Anterior cingulate cortex (tissue), 58 donors: ENCODE measurements at places on chromosomes 6 and 20.
A peak's percentile ranks its signal among the peaks of the same experiment; 100 is the strongest.

DNA sequence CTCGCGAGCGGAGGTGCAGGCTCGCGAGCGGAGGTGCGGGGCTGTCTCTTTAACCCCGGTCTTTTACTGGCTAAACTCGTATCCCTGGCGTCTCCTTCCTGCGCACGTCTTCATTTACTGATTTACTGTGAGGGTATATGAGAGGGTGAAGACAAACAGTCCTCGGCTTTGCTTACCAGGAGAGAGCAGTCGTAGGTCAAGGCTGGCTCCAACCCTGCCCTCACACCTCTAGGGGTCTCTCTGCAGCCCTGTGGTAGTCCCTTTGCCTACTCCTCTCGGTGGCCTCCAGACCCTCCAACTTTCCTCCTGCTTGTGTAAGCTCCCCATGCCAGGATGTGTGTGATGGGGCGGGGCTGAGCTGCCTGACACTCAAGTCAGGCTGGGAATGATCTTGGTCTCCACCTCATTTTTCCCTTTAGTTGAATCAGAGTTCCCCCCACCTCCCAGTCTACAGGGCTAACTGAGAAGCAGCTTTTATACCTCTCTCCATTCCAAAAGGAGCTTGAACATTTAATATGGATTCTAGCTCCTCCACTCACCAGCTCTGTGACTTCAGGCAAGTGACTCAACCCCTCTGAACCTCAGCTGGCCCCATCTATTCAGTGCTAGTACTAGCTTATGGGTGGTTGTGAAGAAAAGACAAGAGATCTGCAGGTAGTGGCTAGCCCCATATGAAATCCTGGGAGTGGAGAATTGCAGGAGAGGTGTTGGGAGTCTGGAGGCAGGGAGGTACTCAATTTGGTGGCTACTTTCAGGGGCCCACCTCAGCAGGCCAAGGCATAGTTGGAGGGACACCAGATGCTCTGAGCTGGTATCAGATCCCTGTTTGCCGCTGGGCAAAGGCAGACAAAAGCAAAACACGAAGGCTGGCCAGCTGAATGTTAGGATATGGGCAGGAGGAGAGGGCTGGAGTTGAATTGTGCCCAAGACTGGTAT, 902 bp downstream of the SLC29A1 start:
- no peak for DNase-seq

GRCh38 chr6:24547243-24547642, 52.5 kb downstream of the ALDH5A1 start:
- no peak for DNase-seq

DNA sequence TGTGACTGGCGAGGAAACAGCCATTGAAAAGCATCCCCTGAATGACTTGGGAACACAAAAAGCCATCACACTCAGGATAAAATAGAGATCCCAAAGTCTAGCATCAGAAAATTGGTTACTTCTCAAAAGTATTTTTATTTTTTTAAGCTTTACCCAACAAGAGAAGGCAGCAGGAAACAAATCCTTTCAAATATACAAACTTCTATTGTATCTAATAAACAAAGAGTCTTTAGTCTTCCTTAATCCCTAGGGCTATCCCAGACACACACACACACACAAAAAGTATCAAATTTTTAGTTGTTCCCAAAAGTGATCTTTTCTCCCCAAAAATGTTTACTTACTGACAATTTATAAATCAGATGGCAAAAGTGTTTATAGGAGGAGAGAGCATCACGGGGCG, 33.2 kb upstream of the MARCKS start:
- DNase-seq: no peak

GRCh38 chr6:167944130-167944529, 53.3 kb upstream of the KIF25 start:
- DNase-seq: no peak

DNA sequence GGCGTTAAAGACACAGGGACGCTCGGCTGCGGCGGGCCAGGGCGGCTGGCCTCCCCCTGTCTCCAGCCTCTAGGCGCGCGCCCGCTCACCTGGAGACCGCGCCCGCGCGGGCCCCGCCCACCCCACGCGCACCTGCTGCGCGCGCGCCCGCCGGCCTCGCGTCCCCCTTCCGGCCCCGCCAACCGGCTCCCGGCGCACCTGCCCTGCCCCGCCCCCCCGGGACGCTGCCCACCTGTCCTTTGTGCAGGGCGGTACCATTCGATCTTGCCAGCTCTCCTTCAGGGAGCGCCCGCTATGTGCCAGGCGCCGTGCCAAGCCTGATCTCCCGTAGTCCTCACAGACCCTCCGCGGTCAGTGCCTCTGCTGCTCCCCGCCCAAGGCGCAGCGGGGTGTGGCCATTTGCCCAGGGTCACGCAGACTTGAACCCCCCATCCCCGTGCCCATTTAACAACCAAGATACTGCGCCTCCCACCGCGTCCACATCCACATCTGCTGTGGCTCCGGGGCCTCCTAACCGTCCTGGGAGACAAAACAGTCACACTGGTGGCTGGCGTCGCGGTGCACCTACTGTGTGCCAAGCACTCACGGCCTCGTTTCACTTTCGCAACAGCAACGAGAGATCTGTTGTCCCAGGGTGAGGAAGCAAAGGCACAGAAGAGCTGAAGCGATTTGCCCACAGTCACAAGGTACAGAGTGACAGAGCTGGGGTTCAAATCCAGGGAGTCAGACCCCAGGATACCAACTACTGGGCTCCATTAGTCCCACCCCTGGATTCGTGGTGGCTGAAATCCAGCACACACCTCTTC, 48.1 kb downstream of the NOL4L start:
- DNase-seq: peak; percentile 34

GRCh38 chr6:73792738-73793137, 96.7 kb downstream of the CD109 start:
- DNase-seq: no peak

GRCh38 chr20:62938105-62938888, at the start of gene GID8:
Gene GID8, plus strand, starts transcription at chr20:62938147. Its CDS starts 3,356 bp downstream, at chr20:62941503.
- no peak for DNase-seq

DNA sequence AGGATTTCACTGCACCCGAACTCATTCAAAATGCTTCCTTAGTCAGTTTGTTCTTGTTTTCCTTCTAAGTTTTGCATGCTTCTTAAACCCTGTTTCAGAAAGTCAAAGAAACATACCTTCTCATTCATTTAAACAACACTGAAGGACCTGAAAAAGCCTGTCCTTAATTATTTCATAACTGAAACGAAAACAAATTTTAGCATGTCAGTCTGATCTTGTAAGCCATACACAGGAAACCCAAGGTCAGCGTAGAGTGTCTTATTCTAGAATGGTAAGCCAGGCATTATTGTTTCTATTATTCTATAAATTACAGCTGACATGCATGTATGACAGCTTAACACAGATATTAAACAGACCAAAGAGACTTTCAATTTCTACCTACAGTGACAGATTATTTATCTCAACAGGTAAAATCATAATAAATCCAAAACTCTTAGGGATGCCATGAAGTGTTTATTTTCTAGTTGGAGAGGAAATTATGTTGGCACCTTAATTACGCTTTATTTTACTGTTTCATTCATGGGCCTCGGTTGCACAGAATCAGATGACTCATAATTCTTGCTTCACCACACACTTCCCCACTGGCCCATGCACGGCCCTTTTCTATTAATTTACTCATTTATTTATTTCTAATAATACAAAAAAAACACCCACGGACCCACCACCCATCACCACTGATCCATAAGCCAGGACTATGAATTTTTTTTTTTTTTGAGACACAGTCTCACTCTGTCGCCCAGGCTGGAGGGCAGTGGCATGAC, 39.3 kb upstream of the DUSP22 start:
- no peak for DNase-seq

GRCh38 chr20:62699741-62700140, 8.9 kb upstream of the NTSR1 start:
- DNase-seq: no peak

DNA sequence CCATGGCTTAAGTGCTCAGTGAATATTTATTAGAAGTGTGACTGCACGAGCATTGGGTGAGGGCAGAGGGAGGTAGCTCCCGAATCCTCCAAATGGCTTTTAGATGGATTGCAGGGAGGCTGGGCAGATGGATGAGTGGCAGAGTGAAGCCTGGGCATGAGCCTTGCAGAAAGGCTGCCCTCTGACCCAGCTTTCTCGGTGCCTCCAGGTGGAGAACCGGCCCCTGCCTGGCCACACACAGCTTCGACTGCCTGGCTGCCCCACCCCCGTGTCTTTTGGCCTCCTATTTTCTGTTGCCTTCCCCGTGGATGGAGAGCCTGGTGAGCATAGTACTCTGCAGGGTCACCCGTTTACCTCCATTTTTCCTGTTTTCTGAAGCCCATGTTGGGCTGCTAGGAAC, 3.4 kb downstream of the VARS2 start:
- no peak for DNase-seq

DNA sequence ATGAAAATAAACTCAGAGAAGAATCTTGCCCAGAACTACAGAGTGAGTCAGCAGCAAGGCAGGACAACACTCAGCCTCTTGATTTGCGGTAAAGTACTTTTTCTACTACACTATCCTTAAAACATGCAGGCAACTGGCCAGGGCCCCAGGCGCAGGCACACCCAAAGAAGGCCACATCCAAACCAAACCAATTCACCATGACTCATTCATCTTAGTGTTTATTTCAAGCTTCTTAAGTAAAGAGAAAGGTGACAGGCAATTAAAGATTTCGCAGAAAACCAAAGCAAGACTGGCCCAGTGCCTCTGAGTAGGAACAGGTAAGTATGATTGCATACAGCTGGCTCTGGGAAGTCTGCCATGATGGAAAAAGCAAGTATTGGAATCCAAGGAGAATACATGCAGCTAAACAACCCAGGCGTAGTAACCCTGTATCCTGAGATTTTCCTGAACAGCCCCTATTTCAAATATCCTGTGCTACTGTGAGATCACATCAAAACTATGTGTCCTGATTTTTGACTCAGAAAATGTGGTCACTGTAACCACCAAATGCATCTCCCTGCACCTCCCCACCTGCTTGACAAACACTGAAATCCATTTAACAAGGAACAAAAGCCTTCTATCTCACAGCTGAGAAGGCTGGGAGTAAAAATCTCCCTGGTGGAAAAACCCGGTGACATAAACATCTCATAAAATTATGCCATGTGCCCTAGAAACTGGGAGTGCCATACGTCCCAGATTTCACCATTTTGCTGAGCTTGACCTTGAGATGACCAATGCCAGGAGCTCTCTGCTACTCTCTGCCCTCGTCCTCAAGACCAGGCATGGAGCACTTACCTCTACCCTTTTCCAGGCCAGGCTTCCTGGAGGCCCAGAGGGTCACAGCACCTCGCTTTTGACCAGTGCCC, 12.4 kb downstream of the WFDC3 start:
- no peak for DNase-seq

- DNase-seq: no peak
Measured at GRCh38 chr6:2795956-2796355, 30.8 kb downstream of the WRNIP1 start.

DNA sequence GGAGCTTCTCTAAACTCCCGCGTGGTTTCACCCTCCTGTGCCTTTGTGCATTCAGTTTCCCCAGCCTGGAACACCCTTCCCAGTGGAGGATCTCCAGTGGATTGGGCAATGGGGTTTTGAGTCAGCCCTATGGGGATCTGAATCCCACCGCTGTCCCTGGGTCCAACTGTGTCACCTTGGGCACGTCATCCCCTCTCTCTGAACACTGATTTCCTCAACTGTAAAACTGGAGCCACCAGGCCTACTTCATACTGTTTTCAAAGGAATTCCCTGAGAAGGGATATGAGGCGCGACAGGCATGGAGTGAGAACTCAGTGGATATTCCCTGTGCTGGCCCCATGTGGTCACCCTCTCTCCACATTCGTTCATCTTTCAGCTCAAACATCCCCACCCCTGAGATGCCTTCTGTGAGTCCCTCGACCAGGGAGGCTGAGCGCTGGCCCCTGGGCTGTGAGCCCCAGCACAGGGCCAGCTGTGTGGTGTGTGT, 25.7 kb downstream of the MAFB start:
- DNase-seq: no peak
